ENCODE measurements at places on chromosomes 12 and 14. TPM values are rescaled to one million over a fixed set of nuclear protein-coding genes. Genes with fewer than 3 reads are reported as not detected.

BDKRB2 gene
- 3.8 TPM for total RNA-seq

RASAL1 gene
- total RNA-seq = 1.4 TPM

KRT6C gene
- not detected for total RNA-seq

CCDC175 gene
- not detected for total RNA-seq

ALG10B gene
- 11.6 TPM for total RNA-seq

TSHR gene
- not detected for total RNA-seq

PGF gene
- total RNA-seq = 5.0 TPM

MPHOSPH9 gene
- total RNA-seq = 57.5 TPM

GLIPR1L1 gene
- total RNA-seq = 1.3 TPM

- peak; percentile 65 for DNase-seq
These were observed 176.7 kb upstream of the SEL1L start for GRCh38 chr14:81710232-81710845.

DNA sequence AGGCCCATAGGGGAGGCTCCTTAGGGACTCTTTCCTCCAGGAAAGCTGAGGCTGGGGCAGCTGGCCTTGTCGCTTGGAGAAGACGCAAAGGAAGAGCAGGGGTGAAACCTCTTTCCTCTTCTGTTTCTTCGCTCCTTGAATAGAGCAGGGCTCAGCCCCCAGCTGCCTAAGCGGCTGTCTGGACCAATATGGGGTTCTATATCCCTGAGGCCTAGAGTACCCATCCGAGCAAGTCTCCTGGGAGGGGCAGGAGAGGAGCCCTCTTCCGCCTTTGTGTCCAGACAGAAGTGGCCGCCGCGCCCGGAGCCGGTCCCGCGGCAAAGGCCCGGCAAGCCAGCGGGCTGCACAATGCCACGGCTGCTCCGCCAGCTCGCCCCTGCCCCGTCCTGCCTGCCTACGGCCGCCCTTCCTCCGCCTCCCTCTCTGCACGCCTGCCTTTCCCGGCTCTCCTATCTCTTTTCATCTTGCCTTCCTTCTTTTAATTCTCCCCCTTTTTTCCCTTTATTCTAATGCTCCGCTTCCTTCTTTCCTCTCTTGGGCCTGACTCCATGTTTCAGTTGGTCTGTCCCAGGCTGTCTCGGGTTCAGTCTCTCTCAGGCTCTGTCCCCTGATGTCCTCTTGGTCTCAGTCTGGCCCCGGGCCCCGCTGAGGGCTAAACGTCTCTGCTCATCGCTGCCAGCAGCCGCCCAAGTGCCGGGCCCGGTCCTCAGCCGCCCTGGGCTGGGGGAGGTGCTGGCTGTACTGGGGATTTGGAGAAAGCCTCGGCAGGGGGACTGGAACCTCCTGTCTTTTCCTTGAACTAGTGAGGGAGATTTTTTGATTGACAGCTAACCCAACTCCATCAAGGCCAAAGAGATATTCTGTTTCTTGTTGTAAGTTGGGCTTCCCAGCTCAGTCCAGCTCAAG, 2.5 kb upstream of the HOXC9 start:
- no peak for DNase-seq

GRCh38 chr14:64438181-64438841, 27.0 kb upstream of the AKAP5 start:
- no peak for DNase-seq

DNA sequence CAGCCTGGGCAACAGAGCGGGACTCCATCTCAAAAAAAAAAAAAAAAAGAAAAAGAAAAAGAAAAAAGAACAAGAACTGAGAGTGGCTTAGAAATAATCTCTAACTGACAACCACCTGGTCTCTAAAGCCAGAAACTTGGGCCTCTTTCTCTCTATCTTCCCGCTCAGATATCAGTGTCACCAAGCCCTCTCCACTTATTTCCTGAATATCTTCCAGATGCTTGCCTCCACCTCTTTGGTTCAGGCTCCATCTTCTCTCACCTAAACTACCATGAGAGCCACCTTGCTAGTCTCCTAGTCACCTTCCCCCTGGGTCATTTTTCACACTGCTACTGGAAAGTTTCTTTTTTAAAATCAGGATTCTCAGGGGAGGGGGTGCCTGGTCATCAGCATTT, 1.8 kb upstream of the TM9SF1 start:
- no peak for DNase-seq

- no peak for DNase-seq
These were observed 145.5 kb upstream of the CDKN3 start for GRCh38 chr14:54251356-54251755.

- no peak for DNase-seq
These were observed 66.9 kb downstream of the ITPK1 start for GRCh38 chr14:93048843-93049242.

DNA sequence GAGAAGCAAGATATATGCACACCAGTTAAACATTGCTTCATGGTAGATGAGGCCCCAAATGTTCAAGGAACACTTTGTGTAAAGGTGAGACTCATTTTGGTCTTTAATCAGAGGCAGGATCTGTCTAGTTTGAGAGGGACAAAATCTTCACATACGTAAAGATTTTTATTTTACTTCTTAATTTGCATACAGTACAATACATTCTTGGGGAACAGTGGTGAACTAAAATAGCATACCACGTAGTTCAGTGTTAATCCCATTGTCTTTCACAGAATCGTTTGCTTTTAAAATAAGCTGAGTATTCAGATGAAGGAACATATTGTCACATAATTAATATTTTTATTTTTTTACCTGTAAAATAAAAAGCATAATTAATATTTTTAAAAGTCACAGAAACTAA, 43.3 kb downstream of the GPATCH2L start:
- DNase-seq = no peak
